ENCODE measurements at places on chromosomes 11 and 22.

- H3K4me3 ChIP-seq = no peak overlapping the region
- no peaks in the 10 kb centered on the region for H3K4me1 ChIP-seq
- no peak overlapping the region for H3K27ac ChIP-seq
- no peak for DNase-seq
Measured at GRCh38 chr11:26011474-26011873, 320.5 kb upstream of the ANO3 start.

DNA sequence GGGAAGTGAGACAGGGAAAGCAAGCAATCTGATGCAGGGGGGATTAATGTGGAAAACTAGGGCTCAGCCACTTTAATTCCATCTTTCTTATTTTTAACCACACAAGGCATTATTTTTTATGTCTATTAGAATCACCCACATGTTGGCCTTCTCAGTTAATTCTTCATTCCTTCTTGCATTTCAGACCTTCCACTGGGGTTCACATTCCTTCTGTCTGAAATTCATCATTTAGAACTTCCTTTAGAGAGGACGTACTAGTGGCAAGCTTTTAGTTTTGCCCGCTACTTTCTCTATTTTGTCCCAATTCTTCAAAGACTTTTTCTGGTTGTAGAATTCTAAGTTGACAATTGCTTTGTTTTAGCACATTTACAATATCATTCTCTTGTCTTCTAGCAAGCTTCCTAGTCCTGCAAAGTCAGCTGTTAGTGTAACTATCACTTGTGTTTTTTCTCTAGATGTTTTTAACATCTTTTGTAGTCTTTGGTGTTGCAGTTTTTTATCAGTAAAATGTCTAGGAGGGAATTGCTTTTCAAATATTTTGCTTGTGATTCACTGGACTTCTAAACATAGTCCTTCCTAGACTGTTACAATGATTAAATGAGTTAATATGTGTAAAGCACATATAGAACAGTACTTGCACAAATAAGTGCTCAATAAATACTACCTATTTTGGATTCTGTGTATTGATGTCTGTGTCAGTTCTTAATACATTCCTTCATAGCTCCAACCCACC lies 5.5 kb upstream of the NNMT start:
- H3K36me3 ChIP-seq = no peaks in the 10 kb centered on the region
- no peaks in the 10 kb centered on the region for H3K4me1 ChIP-seq
- no peaks in the 10 kb centered on the region for H3K27me3 ChIP-seq
- no peak overlapping the region for H3K4me3 ChIP-seq
- no peak for DNase-seq

DNA sequence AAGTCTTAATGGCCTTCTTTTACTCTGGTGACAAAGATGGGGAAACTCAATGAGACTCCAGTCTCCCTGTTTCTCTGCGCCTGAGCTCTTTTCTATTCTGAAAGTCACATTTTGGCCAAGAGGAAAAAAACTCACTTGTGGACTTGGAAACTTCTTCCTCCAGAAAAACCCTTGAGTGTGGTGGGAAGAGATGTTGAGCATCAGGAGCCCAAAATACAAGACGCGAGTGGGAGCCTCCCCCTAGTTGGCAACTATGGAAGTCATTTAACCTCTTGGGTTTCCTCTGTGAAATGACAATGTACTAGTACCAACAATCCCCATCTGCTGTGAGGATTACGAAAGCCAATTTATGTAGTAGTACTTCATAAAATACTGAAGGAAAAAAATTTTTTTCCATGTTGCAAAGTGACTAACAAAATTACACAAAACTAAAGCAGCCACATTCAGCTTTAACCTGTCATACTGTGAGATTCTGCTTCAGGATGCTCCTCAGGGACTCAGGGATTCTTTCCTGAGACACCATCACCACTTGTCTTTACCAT lies 524 bp upstream of the SLC25A17 start:
- H3K27me3 ChIP-seq = no peaks in the 10 kb centered on the region
- H3K4me3 ChIP-seq = peak overlapping the region; percentile 100
- H3K27ac ChIP-seq = peak overlapping the region; percentile 86

- H3K27me3 ChIP-seq = no peaks in the 10 kb centered on the region
- H3K36me3 ChIP-seq = no peaks in the 10 kb centered on the region
- H3K27ac ChIP-seq = no peak overlapping the region
- DNase-seq = no peak
- H3K4me3 ChIP-seq = no peak overlapping the region
Measured at GRCh38 chr11:88206751-88207150, 31.5 kb upstream of the RAB38 start.

GRCh38 chr22:49158741-49159564 lies 668.7 kb downstream of the BRD1 start:
- no peak for DNase-seq
- H3K4me1 ChIP-seq = no peaks in the 10 kb centered on the region
- H3K36me3 ChIP-seq = no peaks in the 10 kb centered on the region
- no peak overlapping the region for H3K27ac ChIP-seq
- H3K4me3 ChIP-seq = no peak overlapping the region

Measured in naive thymus-derived CD4-positive, alpha-beta T cell (primary cell).